ENCODE measurements at places on chromosomes 11 and 22.
A peak's percentile ranks its signal among the peaks of the same experiment; 100 is the strongest.

GRCh38 chr11:11668781-11669180 lies 47.0 kb upstream of the GALNT18 start:
- no peak for DNase-seq

- DNase-seq: no peak
Measured at GRCh38 chr11:96056576-96056975, 132.7 kb upstream of the MTMR2 start.

DNA sequence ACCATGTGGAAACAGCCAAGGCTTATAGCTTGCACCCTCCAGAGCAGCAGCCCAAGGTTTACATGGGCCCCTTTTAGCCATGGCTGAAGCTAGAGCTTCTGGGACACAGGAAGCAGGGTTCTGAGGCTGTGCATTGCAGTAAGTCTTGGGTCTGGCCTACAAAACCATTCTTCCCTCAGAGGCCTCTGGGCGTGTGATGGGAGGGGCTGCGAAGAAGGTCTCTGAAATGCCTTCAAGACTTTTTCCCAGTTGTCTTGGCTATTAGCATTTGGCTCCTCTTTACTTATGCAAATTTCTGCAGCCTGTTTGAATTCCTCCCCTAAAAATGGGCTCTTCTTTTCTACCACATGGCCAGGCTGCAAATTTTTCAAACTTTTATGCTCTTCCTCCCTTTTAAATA lies 109.5 kb downstream of the BBOX1 start:
- no peak for DNase-seq

DNA sequence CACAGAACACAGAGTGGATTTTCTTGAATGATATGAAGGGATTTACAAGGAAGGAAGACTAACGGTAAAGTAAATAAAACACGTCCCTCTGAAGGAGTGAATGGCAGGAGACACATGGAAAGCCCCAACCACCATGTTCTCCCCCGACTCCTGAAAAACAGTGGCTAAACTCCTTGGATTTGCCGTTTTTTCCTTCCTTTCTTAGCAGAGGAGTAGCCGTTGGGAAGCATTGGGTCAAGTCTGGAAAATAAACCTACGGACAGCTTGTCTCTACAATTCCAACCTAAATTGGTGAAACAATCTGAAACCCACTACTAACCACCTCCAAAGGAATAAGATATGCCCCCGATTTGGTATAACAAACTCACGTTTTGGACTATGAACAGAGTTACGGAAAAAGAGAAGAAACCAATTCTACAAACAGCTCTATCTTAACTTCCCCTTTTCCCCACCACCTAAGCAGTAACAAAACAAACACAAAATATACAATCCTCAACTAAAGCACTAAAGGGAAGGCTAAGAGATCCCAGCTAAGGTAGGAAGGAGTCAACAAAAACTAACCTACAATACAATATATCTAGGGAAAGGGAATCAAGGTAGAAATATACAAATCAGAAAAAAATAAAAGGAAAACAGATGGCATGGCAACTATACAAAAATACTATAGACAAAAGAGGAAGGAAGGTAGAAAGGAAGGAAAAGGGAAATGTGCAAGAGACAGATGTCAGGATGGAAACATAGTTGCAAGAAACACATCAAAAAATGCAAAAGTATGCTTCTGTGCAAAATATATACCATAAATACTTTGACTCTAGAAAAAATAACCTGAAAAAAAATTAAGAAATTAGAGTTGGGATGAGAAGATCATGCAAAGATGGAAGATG lies 43.8 kb upstream of the LYVE1 start:
- DNase-seq: no peak

GRCh38 chr11:17528906-17529843 lies 15.0 kb downstream of the USH1C start:
- DNase-seq: no peak

GRCh38 chr22:26399289-26399688 lies 29.8 kb upstream of the ASPHD2 start:
- DNase-seq: no peak

DNA sequence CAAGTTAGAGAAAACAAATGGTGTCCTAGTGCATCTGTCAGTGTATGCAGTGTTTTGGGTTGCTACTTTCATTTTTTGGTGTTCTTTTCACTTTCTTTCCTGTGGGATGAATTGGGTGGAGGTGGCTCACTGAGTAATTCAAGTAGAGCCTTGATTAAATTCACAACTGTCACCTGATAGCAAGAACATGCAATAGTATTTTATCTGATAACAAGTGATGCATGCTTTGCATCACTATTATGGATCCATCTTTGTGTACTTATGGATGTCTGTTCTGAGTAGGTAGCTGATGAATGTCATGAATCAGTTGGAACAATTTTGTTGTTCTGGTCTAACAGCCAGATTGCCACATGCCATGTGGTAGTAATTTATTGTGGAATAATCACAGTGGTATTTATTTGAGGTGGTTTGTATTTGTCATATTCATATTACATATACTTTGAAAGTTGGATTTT lies 87.5 kb downstream of the DDX10 start:
- DNase-seq: no peak

- no peak for DNase-seq
Measured at GRCh38 chr11:123798513-123799252, 7.5 kb downstream of the OR6M1 start.

DNA sequence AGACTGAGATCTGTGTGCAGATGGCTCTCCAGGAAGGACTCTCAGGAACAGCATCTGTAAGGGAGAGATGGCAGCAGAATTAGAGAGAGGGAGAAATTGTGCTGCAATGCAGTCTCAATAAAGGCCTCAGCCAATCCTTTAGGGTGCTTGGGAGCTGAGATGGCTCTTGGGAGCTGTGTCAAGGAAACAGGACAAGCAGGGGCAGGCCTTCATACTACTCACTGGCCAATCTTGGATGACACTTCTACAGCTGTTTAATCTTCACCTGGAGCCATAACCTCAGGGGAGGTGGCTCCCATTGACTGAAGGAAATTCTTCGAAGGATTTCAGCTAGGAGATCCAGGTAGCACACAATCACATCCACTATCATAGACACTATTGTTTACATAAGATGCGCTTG lies 10.0 kb downstream of the OR5B21 start:
- no peak for DNase-seq

- no peak for DNase-seq
Measured at GRCh38 chr22:50576806-50577696, 1.2 kb downstream of the CPT1B start.

DNA sequence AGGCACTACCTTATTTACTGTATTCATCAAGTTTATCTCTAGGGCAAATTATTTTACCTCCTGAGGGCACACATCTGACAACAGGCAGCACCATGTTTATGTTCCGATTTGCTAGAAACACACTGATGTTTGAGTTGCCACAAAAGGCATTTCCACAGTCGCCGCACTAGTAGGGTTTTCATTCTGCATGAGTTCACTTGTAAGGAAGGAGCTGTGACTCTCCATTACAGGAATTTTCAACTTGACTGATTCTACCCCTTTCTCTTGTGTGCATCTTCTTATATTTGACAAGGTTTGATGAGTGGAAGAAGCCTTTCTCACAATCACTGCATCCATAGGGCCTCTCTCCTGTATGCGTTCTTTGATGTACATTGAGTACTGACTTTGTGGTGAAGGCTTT lies 455.9 kb upstream of the CNTN5 start:
- DNase-seq: no peak

DNA sequence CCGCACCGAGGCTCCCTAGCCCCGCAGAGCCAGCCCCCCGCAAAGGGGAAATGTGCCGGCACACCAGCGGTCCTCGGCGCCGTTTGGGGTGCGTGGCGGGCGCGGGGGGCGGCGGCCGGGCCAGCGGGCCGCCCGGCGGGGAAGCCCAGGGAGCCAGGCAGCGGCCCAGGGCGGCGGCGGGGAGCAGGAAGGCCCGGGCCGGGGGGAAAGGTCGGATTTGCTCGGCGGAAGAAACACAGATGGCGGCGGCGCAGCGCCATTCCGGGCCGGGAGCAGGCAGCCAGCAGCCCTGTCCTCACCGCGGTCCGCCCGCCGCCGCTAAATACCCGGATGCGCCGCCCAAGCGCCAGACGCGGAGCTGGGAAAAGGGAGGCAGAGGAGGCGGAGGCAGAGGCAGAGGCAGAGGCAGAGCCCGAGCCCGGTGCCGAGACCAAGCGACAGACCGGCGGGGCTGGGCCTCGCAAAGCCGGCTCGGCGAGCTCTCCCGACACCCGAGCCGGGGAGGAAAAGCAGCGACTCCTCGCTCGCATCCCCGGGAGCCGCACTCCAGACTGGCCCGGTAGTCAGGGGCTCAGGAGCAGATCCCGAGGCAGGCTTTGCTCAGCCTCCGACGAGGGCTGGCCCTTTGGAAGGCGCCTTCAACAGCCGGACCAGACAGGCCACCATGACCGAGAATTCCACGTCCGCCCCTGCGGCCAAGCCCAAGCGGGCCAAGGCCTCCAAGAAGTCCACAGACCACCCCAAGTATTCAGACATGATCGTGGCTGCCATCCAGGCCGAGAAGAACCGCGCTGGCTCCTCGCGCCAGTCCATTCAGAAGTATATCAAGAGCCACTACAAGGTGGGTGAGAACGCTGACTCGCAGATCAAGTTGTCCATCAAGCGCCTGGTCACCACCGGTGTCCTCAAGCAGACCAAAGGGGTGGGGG lies 2.6 kb upstream of the GCAT start:
- DNase-seq: no peak

GRCh38 chr11:72676861-72677341 lies 2.7 kb upstream of the PDE2A start:
- DNase-seq: peak; percentile 49

DNA sequence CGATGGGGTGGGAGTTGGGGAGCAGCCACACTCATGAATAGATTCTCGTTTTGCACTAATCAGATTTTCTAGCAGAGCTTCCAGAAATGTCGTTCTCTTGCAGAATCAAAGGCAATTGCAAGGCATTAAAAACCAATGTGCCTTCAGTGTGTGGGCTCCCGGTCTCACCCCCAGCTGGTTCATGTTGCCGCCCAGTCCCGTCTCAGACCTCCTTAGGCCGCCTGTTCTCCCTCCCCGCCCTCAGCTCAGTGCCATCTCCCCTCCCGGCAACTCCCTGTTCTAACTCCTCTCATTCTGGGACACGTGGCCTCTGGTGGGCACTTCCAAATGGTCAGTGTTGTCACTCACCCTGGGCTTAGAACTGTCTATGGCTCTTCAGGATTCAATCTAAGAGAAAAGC lies 42.5 kb upstream of the SMIM38 start:
- no peak for DNase-seq

DNA sequence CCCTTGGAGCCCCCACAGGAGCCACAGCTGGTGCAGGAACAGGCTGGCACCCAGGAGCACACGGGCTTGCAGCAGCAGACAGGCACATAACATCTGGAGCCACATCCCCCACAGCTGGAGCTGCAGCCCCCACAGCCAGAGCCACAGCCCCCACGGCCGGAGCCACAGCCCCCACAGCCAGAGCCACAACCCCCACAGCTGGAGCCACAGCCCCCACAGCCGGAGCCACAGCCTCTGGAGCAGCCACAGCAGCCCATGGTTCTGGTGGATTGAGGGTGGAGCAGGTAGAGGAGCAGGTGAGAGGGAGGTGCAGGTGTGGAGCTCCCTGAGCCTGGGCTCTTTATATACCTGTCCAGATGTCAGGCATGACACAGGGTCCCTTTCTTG lies at the start of gene KRTAP5-2:
Gene KRTAP5-2, minus strand, starts transcription at position 301 of the 387 bp plus-strand sequence. Its CDS starts 44 bp downstream, at position 257.
- DNase-seq: no peak

GRCh38 chr11:129611661-129612446 lies 203.8 kb upstream of the TMEM45B start:
- no peak for DNase-seq

GRCh38 chr11:11973361-11973800 lies 35.0 kb downstream of the DKK3 start:
- DNase-seq: no peak

DNA sequence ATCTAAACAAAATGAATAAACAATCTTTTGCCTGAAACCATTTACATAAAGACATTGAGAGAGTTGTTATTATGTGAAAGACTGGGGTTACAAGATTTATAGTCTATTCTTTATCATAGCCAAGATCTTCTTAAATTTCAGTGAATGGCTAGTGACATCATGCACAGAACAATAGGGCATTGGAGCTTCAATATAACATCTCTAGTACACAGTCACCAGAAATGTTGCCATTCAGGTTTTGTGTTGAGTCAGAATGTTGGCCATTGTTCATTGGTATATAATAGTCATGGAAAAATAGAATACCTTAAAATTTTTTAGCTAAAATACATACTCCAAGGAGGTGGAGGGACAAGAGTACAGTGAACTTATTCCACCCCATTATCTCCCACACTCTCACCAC lies 44.3 kb downstream of the SLC5A12 start:
- no peak for DNase-seq

GRCh38 chr22:46833228-46833627 lies 70.8 kb downstream of the TBC1D22A start:
- no peak for DNase-seq

DNA sequence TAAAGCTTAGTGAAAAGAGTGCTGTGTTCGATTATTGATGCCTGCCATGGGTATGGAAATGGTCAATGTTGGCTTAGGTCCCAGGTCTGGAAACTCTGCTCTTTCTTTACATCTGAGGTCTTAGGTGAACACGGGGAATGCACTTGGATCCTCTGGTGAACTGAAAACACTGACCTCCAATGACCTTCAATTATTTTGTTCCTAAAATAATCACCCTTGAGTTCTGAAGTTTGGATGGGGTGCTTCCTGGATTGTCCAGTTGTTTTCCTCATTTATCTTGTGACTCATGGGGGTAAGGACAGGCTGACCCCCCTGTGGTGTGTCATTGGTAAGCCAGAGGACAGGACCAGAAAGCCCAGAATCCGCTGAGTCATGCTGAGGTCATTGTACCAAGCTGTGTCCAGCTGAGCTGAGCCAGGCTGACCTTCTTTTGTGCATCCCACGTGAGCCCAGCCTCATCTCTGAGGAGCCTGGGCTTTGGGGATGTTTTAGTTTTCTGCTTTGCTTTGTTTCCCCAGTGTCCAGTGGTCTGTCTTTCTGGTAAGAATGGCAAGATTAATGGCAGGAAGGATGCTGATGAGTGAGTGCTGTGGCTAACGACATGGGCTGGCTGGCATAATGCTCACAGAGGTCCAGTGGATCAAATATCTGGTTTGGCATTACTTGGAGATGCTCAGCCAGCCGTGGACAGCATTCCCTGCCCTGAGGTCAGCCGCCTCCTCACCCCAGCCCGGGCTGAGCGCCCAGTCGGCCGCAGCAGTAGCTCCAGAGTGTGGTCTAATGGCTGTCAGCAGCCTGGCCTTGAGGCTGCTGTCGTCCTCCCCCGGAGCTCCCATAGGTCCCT lies 35.6 kb downstream of the AMPD3 start:
- DNase-seq: no peak

DNA sequence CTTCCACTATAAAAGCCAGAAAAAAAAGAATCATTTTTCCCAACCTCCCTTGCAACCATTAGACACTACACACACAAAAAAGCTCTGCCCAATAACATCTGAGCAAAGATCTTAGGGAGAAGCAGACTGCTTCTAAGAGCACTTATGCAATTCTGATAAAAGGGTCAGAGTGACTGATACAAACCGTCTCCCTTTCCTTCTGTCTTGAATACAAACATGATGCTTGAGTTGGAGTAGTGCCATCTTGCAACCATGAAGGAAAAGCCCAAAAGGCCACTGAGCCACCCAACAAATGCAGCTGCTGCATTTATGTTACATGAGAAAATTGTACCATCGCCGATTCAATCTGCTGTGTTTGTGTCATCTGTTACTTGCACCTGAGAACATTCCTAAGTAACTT lies 47.6 kb upstream of the EED start:
- no peak for DNase-seq

GRCh38 chr11:19441752-19442553 lies 201.2 kb upstream of the E2F8 start:
- DNase-seq: no peak

Measured in left renal pelvis (tissue), 4 donors.